ENCODE measurements at places on chromosomes 13 and 19.

GRCh38 chr13:40087091-40088002 lies 431.9 kb downstream of the COG6 start:
- DNase-seq: no peak

DNA sequence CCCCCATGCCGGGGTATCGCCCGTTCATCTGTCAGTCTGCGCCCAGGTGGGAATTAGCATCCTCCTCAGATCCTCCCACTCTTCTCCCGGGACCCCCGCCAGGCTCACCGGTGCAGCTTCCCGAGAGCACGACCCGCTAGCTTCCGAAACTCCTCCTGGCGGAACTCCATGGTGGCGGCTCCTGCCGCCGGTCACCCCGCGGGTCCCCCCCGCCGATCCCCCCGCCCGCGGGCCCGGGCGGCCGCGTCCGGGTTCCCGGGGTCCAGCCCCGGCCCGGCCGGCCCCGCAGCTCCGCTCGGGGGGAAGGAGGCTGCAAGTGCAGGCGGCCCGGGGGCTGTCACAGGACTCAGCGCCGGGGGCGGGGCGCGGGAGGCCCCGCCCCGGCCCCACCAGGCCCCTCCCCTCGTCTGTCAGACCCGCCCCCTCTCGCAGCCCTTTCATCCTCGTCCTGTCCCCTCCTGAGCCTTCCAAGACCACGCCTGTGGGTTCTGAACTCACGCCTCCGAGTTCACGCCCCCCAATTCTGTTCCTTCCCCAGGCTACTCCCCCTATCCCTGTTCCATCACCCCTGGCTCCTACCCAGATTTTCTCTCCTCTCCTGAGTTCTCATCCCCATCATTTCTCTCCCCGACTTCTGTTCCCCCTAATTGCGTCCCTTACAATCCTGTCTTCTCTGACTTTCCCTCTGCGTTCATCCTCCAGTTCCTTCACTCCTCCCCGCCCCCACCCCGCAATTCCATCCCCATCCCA lies at the start of gene SLC17A7:
Gene SLC17A7 (minus strand): TSS at position 318 of the 750 bp plus-strand sequence. CDS start 148 bp downstream, at position 170.
- peak; percentile 67 for DNase-seq

- no peak for DNase-seq
These were observed 8.7 kb downstream of the TIMM44 start for GRCh38 chr19:7934766-7935165.

GRCh38 chr19:38763795-38764220 lies 9.5 kb downstream of the LGALS7 start:
- DNase-seq: no peak

GRCh38 chr13:36192166-36192565 lies 22.2 kb downstream of the SOHLH2 start:
- no peak for DNase-seq

DNA sequence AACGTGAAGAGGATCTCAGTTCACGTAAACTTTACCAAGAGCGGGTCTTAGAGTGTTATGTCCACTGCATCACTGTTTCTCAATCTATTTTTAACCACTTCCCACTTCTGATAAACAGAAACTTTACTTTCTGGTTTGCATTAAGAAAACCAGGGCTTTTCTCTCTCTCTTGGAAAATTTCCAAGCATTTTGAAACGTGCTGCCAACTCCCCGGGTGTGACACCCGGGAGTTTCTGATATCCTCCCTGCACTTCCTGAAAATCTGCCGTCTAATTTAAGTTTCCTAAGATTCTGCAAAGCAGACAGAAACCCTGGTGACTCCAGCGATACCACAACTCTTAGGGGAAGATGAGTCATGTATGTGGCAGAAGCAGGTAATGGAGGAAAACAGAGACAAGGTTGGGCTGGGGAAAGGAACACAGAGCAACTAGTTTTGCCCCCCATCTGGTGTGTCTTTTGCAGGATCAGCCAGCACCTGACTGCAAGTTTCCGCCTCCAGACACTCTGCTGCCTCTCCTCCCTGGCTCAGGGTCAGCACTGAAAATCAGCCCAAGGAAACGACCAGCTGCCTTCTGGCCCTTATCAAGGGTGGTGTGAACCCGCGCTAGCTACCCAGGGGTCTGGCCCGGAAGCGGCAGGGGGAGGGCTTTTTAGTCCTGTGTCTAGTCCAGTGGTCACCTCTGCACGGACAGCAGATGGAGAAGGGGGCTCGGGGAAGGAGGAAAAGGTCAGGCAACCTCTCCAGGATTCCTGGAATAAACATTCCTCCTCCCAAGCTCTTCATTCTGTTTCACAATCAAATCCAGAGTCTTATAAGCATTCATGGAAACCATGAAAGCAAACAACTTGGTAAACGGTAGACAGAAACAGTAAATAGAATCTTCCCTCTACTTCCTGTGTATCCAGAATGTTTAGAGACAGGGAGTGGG lies 11.3 kb upstream of the FFAR2 start:
- DNase-seq: peak; percentile 20

- peak; percentile 80 for DNase-seq
These were observed at the start of gene CYP4F12 for GRCh38 chr19:15672580-15673175. CYP4F12 (plus strand) TSS chr19:15673087; CDS start chr19:15673530, 443 bp downstream.

GRCh38 chr13:68019901-68020300 lies 789.8 kb upstream of the PCDH9 start:
- DNase-seq: no peak

DNA sequence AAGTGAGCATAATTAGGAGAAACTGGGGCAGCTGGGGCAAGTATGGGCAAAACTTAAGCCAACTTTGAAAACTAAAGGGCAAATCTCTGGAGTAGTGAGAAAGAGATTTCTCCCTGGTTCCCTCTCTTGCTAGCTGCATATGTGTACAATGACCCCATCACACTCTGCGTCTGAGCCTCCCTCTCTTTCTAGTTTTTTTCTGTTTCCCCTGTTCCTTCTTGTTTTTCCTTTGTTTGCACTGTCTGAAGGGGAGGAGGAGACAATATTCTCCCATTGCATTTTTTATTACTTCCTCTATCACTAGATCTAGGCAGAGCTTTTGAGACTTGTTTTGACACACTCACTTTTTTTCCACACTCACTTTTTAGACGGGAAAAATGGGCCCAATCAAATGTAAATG lies 11.2 kb upstream of the CLDN10 start:
- DNase-seq: no peak

- DNase-seq: no peak
These were observed 1.6 kb upstream of the SLC7A10 start for GRCh38 chr19:33227242-33227650.

GRCh38 chr13:50691176-50691680 lies 152.3 kb downstream of the DLEU7 start:
- DNase-seq: no peak
